ENCODE measurements at places on chromosomes 1 and 21. TPM values are rescaled to one million over a fixed set of nuclear protein-coding genes. Genes with fewer than 3 reads are reported as not detected.
A peak's percentile ranks its signal among the peaks of the same experiment; 100 is the strongest.

GRCh38 chr21:28230559-28230958, 762.1 kb downstream of the LTN1 start:
- no peaks in the 10 kb centered on the region for H3K27me3 ChIP-seq
- H3K27ac ChIP-seq: no peak overlapping the region
- no peak for DNase-seq
- H3K36me3 ChIP-seq: no peaks in the 10 kb centered on the region
- no peak overlapping the region for H3K4me3 ChIP-seq
- no peaks in the 10 kb centered on the region for H3K4me1 ChIP-seq

GRCh38 chr1:192159781-192160180, 1.5 kb downstream of the RGS18 start:
- no peaks in the 10 kb centered on the region for H3K36me3 ChIP-seq
- H3K4me1 ChIP-seq: no peaks in the 10 kb centered on the region
- H3K4me3 ChIP-seq: no peak overlapping the region
- no peaks in the 10 kb centered on the region for H3K27me3 ChIP-seq
- H3K27ac ChIP-seq: no peak overlapping the region
- DNase-seq: no peak

- peaks cover 1% of the 10 kb centered on the region for H3K36me3 ChIP-seq
- peak overlapping the region; percentile 81 for H3K4me3 ChIP-seq
- DNase-seq: peak; percentile 69
- no peaks in the 10 kb centered on the region for H3K27me3 ChIP-seq
- peaks cover 6% of the 10 kb centered on the region for H3K4me1 ChIP-seq
Observed at GRCh38 chr1:1357871-1358432, 403 bp downstream of the MXRA8 start.

DNA sequence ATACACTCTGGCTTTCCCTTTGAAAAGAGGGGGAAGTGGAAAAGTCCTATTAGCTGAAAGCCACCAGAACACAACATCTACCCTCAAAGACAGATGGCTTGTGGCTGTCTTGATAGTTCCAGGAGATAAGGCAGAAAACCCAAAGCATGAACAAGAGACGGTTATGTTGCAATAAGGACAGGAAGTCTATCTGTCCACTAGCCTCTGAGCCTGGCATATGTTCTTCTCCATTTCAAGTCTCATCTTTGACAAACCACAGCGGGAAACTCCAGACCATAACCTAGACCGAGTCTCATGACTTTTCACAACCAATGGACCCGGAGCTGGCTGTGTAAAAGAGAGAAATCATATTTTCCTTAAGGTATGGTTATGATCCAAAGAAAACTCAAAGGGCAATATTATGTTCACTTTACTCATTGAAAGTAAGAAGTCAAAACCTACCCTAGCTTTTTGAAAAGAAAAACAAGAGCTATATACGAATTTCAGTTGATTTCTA, 33.8 kb downstream of the DUSP10 start:
- H3K4me1 ChIP-seq: peaks cover 20% of the 10 kb centered on the region
- no peak overlapping the region for H3K27ac ChIP-seq
- peaks cover 79% of the 10 kb centered on the region for H3K36me3 ChIP-seq

DNA sequence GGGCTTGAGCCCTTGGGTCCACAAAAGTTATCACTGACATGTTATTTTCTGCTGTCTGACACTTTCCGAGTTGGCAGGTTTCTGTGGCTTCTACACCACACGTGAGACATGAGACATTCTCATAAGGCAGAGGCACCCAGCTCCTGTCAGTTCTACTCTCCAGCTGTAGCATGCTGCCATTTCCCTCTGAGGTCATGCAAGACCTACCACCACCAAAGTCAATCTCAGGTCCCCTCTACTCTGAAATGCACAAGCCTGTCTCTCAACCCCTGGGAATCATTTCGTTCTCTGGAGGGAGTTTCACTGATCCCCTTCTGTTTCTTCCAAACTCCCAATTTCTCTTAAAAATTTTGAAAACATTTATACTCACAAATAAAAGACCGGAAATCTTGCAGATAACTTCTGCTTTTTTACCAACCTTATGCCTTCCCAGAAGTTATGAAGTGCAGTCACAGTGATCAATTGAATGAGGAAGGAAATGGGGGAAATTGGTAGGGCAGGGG, 39.5 kb upstream of the CR2 start:
- no peaks in the 10 kb centered on the region for H3K36me3 ChIP-seq
- no peaks in the 10 kb centered on the region for H3K4me1 ChIP-seq
- no peak for DNase-seq

DNA sequence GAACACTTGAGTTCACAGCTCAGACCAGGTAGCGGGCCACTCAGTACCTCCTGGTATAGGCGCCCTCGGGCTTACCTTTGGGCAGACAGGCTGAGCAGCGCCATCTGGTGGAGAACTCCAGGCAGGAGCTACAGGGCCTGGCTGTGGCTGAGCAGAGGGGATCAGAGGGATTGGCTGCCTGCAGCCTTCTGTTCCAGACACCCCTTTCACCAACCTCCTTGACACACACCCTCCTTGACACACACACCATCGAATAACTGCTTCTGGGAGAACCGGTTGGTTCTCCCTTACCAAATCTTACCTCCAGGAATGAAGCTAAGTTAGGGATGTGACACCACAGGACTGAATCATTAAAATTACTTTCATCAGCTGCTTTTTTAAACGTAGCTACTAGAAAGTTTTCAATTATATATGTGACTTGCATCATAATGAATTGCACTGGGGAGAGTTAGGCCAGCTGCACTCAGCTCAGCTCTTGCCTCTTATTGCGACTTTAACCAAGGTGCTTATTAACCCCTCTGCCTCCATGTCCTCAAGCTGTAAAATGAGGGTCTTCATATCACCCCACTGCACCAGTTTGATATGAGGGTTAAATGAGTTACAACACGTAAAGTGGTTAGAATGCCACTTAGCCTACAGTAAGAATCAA, 6.6 kb downstream of the LIN28A start:
- H3K4me1 ChIP-seq: peaks cover 30% of the 10 kb centered on the region
- peak overlapping the region; percentile 4 for H3K27ac ChIP-seq
- peaks cover 70% of the 10 kb centered on the region for H3K36me3 ChIP-seq
- H3K27me3 ChIP-seq: no peaks in the 10 kb centered on the region

ALG14 gene
- 4.3 TPM for total RNA-seq

TRIM33 gene
- total RNA-seq: 47.2 TPM

CFHR3 gene
- total RNA-seq: not detected

DCST2 gene
- total RNA-seq: 0.45 TPM

RAP1GAP gene
- 8.0 TPM for total RNA-seq

SPRR2B gene
- total RNA-seq: not detected

PPIE gene
- 59.8 TPM for total RNA-seq
